ENCODE measurements at places on chromosomes 5 and 9.
A peak's percentile ranks its signal among the peaks of the same experiment; 100 is the strongest.

DNA sequence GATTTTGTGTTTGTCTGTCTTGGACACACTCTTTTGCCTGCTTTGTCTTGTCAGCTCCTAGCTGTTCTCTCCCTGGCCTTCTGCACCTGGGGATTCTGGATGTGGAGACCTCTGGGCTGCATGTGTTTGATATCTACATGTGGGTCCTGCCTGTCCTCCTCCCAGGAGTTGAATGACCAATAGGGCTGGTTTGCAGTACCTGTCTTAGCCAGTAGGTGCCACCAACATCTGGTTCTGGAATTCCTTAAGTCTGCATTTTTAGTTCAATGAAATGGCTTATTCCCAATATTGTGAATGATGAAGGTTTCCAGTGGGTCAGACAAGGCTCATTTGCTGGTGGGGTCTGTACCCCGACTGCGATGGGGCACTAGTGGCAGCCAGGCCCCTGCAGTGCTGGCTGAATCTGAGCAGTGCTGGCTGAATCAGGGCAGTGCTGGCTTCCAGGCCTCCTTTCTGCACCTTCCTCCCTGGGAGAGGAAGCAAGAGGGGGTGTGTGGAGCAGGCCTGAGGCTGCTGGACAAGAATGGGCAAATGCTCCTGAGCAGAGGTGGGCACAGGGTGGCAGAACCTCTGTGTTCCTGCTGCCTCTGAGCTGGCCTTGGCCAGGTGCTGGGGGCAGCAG, 73.3 kb downstream of the RXRA start:
- DNase-seq = no peak

DNA sequence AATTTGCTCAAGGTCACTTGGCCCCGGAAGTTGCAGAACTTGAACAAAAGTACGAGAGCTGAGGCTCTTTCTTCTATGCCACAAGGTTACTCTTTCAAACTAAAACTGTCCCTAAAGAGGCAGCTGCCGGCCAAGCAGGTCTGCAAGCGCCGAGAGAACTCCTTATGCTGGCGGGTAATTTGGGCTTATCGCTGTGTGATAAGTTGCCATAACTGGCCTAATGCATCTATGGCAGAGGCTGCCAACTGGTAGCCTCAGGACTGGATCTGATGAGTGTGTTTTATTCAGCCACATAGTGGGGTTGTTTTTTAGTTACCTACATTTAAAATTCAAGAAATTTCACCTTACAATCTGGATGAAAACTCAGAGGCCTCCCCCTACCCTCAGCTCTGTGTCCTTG, 68.1 kb upstream of the SPOCK1 start:
- no peak for DNase-seq

DNA sequence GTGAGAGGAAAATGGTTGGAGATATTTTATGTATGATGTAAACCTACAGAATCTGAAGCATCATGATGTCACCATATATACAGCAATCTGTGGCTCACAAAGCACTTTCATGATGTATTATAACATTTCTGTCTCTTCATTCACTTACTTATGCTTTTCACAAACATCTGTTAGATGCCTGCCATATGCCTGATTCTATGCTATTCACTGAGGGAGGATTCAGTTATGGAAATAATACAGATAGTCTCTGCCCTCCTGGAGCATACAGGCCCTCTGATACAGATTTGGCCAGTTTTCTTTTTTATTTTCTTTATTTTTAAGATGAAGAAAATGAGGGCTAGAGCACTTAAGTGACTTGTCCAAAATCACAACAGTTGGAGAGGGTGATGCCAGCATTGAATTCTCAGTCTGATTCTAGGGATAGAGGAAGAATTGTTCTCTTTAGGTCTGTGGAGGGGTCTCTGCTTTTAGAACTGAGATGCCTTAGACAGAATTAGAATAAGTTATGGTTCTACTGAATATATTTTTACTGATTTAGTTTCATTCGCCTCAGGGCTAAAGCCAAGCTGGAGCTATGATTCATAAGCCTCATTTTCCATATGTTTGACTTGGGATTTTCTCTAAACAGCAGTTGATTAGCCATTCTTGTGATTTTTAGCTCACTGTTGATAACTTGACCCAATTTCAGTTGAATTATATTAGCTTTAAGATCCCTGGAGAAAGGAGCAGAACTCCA, 636.4 kb downstream of the PRELID2 start:
- DNase-seq = no peak

DNA sequence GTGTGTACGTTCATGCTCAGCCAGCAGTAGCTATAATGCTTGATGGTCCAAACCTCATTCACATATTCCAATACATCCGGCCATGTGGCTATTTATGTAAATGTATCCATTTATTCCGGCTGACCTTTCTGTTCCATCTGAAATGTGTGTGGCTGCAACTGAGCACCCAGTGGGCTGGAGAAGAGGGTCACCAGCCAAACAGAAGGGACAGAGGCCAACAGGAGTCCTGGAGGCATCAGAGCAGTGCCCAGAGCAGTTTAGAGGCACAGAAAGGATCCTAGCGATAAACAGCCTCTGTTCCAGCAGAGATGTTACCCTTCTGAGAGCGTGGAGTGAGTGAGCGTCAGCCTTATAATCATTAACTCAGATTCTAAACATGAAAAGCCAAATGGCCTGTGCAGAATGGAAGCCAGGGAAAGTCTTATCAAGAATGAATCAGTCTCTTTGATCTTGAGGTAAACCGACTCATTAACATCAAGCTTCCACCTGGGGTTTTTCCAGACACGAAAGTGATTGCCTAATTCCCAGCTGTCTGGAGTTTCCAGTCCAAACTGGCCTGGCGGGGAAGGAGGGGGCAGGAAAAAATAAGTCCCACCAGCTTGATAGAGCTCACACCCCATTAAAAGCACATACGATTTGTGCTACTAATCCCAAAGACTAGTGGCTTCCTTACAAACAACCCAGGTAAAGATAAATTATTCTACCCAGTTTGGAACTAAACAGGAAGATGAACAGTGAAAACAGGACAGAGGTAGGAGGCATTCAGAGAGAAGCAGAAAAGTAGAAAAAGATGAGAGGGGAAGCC, 55.7 kb downstream of the SUSD1 start:
- peak; percentile 56 for DNase-seq

- DNase-seq = no peak
These were observed 40.6 kb downstream of the SLC1A3 start for GRCh38 chr5:36647046-36647445.

DNA sequence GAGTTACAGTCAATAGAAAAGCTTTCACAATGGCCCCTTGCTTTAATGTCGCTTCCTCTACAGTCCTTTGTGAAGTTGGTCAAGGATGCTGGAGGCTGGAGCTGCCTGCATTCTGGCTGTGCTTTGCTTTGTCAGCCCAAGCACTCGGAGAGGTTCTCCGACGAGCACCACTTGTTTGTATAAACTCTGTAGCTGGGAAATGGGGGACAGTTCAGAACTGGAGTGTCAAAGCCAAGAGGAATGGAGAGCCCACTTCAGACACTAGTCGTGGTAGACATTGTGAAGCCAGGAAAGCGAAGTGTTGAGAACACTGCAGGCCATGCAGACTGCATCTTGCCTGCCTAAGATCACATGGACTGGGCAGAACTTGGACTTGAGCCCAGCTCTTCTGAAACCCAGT, 330.3 kb downstream of the GADD45G start:
- no peak for DNase-seq

GRCh38 chr5:176508603-176509002, 28.6 kb downstream of the RNF44 start:
- no peak for DNase-seq

DNA sequence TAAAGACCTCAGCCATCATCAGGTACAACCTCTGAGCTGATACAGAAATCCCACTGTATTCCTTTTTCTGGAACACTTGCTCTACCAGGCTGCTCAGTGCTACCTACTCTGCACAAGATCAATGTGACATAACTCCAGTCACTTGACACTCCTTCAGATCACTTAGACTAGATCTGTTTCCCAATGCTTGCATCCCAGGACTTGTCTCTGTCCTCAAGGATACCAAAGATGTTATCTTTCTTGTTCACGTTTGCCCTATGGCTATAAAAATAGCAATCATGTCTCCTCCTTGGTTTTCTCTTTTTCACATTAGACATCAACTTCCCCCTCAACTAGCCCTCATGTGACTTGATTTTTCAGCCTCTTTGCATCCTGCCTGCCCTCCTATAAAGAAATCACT, 188.1 kb upstream of the PTGER4 start:
- DNase-seq = no peak

DNA sequence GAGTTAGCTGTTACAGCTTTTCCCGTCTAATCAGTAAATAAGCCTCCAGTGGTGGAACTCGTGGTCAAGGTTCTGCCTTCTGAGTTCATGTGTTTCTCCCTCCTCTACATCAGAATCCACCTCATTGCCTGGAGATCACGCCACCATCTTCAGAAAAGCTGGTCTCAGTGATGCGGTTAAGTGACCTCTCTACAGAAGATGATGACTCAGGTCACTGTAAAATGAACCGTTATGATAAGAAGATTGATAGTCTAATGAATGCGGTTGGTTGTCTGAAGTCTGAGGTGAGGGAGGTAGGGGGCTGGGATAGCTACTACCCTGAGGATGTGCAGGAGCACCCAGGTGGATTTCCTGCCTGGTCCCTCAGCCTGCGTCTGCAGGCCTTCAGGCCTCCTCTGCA, 13.3 kb downstream of the ODF2 start:
- no peak for DNase-seq

- no peak for DNase-seq
These were observed 254.6 kb downstream of the RFX3 start for GRCh38 chr9:3271157-3271556.

DNA sequence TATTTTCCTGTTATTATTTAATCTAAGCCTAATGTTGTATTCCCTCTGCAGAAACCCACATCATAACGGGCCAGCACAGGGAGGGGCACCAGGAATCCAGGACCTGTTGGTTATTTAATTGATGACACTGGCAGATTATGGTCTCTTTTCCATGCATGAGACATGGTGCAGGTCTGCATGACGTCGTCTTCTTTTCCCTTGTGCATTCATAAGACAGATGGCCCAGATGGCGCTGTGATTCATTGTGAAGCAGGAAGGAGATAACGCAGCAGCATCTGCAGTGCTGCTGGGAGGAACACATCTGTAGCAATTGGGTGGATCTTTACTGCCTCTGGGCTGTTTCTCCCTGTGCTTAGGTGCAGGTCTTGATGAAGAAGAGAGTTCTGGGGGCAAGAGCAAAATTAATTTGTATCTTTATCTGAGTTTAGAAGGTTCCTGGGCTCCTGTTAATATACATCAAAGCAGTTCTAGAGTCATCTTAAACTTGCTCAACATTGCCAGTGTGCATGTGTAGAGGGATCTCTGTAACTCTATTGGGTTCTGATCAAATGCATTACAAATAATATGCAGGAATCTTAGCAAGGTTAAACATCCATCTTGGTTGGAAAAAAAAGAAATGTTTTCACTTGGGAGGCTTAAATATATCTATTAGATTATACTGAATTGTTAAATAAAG, 176.1 kb downstream of the PCSK1 start:
- DNase-seq = no peak

GRCh38 chr9:36873247-36873875, 160.7 kb downstream of the PAX5 start:
- DNase-seq = peak; percentile 85

DNA sequence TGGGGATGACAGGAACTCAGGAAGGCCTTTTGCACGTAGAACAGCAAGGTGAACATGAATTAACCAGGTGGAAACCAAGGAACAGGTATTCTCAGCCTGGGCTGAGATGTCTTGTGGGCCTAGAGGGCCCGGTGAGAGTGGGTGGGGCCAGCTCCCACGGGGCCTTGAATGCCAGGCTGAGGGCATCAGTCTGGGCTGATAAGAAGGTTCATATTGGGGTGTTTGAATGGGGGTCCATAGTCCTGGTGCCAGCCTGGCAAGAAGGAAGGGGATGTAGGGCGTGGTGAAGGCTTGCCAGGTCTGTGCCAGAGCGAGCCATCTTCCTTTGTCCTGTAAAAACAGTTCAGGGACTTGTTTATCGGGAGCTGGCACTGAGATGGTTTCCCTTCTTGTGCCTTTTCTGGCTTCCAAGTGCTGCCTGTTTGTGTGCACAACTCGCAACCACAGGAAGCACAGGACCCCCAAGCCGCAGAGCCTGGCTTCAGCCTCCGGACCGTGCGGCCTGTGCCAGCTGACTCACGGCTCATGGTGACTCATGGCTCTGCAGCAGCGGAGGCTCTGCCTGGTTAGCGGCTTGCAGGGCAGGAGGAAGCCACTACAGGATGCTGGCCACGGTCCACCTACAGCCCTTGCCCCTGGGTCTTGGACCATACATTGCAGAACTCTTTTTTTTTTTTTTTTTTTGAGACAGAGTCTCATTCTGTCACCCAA, 2.4 kb downstream of the CARD19 start:
- peak; percentile 98 for DNase-seq

DNA sequence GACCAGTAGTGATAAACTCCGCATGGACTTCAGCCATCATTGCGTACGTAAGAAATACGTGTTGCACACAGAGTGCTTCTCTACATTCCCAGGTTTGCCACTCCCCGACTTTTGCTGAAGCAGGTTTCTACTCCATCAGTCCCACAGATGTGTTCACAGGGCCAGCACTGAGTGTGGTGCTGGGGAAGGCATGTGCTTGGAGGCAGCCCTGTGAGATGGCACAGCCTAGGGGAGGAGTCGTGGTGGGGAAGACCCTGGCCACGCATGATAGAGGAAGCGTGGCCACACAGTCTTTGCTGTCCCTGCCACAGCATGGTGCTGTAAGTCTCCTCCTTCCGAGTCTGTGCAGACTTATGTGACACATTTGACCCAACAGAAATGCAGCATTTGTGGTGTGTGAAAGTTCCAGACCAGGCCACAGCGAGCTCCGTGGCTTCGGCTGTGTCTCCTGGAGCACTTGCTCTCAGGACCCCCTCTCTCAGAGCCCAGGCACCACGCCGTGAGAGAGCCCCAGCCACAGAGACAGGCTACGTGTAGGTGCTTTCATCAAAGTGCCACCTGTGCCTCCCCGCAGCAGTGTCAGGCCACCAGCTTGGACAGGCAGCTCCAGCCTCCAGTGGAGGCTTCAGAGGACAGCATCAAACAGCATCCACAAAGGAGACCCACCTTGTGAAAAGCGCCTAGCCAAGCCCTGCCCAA, 197.8 kb downstream of the AUH start:
- DNase-seq = no peak

GRCh38 chr5:127186657-127187056, 103.9 kb upstream of the MEGF10 start:
- peak; percentile 57 for DNase-seq

DNA sequence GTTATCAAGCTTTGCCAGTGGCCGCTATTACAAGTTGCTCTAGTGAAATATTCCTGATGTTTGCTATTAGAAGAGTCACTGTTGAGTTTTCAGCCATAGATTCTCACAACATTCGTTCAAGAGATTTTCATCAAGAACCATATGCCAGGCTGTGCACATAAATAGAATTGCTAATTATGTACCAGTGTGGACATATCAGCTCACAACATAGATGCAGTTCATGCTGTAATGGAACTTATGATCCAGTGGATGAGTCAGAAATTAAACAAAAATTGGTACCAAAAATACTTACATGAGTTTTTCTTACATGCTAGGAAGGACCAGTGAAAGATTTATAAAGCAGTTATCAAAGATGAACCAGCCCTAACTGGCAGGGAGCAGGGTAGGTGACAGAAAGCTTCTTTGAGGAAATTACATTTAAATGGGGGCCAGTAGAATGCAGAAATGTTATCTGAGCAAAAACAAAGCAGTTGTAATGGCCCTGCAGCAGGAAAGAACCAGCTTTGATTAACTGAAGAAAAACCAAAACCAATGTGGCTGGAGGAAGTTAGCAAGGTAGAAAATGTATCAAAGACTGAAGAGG, 404.2 kb downstream of the DNAH5 start:
- DNase-seq = no peak

- DNase-seq = no peak
These were observed 93.1 kb upstream of the TMED7 start for GRCh38 chr5:115718927-115719326.

- no peak for DNase-seq
These were observed 326.9 kb downstream of the SH3GL2 start for GRCh38 chr9:17905781-17906175.

Measured in RWPE1 (cell line).